ENCODE measurements at places on chromosomes 4 and X.

DNA sequence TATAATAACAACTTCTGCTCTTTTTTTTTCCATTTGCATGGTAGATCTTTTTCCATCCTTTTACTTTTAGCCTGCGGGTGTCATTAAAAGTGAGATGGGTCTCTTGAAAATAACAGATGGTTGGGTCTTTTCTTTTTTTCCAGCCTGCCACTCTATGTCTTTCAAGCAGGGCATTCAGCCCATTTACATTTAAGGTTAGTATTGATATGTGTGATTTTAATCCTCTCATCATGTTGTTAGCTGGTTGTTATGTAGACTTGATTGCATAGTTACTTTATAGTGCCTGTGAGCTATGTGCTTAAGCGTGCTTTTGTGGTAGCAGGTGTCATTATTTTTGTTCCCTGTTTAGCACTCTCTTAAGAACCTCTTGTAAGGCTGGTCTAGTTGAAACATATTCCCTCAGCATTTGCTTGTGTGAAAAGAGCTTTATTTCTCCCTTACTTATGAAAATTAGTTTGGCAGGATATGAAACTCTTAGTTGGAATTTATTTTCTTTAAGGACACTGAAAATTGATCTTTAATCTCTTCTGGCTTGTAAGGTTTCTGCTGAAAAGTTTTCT lies 326.1 kb downstream of the SH3BGRL start:
- no peak for DNase-seq

DNA sequence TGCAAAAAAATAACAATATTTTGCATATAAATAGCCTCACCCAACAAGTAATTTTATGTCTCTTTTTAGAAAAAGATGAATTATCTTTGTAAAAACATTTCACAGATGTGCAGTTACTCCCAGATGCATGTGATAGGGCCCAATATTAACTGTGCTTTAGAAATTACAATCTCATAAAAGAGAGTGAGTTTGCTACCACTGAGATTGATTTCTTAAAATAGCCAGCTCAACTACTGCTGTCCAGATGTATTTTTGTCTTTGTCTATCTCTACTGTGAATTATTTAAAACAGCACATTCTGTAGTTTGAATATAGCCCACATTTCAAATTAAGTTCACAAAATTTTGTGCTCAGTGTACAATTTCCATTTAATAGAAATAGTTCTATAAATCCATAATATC lies 177.0 kb upstream of the TTC29 start:
- no peak for DNase-seq

DNA sequence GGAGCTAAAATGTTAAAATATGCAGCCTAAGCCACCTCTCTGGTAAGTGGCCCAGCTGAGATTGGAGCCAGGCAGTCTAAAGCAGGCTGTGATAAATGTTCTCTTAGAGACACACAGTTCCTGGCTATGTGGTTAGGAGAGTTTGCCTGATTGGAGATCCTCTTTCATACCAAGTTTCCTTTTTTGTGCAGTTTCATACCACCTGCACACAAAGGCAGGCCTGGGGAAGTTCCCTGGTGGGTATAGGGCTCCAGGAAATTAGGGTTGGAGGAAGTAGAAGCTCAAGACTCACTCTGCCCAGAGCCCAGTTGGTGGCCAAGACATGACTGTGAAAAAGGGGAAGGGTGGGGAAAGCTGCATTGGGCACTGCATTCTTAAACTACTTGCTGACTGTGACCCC lies 16.9 kb downstream of the CYBB start:
- DNase-seq, result peak; percentile 22

GRCh38 chr4:79575709-79576428 lies 167.8 kb upstream of the GK2 start:
- no peak for DNase-seq

GRCh38 chrX:83186632-83187031 lies 321.5 kb upstream of the POU3F4 start:
- DNase-seq, result no peak

DNA sequence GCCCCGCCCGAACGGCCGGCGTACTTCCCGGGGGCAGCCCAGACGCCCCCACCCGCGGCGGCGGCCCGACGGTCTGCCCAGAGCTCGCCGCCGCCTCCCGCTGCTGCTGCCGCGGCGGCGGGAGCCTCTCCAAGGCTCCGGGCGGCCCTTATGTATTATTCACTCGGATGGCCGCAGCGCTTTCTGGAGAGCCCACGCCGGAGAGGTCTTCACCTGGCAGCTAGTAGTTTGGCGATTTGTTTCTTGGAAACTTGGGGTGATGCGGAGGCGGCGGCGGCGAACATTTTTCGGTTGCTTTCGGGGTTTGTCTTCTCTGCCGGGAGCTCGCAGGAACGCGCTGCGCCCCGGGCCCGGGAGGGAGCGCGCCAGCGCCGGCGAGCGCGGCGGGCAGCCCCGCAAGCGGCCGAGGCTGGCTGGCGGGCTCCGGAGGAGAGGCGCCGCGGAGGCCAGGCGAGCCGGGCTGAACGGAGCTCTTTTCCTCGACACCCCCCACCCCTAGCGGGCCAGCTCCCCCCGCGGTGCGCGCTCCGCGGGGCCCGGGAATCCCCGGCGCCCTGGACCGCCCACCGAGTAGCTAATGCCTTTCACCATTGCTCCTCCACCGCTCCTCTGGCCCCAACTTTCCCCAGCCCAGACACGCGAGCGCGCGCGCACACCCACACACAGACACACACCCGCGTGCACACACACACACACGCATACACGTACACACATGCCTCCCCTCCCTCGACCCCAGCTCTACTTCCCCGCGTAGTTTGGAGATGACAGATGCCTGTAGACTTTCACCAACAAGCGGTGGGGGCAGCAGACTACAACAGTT lies 113.5 kb downstream of the DHX15 start:
- peak; percentile 49 for DNase-seq

DNA sequence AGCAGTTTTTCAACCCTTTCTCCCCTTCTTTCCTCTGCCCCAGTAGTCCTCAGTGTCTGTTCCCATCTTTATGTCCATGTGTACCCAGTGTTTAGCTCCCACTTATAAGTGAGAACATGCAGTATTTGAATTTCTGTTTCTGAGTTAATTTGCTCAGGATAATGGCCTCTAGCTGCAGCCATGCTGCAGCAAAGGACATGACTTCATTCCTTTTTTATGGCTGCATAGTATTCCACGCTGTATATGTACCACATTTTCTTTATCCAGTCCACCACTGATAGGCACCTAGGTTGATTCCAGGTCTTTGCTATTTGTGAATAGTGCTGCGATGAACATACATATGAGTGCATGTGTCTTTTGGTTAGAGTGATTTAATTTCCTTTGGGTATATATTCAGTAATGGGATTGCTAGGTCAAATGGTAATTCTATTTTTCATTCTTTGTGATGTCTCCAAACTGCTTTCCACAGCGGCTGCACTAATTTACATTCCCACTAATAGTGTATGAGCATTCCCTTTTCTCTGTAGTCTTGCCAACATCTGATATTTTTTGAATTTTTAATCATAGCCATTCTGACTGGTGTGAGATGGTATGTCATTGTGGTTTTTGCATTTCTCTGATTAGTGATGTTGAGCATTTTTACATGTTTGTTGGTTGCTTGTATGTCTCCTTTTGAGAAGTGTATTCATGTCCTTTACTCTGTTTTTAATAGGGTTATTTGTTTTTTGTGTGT lies 54.6 kb upstream of the ANK2 start:
- no peak for DNase-seq

DNA sequence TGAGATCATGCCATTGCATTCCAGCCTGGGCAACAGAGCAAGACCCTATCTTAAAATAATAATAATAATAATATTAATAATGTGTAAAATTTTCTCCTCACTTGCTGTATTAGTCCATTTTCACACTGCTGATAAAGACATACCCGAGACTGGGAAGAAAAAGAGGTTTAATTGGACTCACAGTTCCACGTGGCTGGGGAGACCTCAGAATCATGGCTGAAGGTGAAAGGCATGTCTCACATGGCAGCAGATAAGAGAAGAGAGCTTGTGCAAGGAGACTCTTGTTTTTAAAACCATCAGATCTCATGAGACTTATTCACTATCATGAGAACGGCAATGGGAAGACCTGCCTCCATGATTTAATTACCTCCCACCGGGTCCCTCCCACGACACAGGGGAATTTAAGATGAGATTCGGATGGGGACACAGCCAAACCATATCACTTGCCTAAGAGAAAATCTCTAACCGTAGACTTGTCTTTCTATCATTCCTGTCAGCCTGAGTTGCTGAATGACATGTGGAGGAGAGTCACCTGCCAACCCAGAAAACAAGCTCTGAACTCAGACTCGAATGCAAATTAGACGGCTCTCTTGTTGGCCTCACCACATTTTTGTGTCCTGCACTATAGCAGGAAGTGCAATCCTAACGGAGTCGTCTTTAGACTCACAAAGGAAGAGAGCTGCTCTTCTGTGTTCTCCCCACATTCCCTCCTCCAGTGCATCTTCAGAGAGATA lies 51.9 kb upstream of the DCTD start:
- no peak for DNase-seq

DNA sequence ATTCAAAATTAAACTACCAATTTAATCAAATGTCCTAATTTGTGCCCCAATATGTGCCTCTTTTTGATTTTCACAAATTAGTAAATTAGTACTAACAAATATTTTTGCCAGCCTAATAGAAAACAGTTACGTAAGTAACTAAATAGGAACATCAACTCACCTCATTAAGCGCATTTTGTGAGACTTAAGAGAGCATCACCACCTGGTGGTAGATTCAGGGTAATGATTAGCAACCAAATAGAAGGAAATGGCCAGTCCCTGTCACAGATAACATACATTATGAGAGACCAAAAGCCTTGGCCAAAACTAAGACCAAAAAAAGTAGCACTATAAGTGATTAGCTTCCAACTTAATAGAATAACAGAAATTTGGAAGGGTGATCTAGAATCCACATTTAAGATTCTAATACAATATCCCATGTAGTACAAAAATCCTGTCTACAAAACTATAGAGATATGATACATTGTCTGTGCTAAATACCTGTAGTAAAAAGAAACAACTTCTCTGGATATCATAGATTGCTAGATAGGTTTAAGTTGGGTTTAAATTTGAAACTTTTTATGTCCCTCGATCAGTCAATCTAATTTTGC lies 46.7 kb downstream of the C4orf46 start:
- DNase-seq, result no peak

- no peak for DNase-seq
Measured at GRCh38 chr4:80831383-80832361, 198.8 kb upstream of the BMP3 start.

DNA sequence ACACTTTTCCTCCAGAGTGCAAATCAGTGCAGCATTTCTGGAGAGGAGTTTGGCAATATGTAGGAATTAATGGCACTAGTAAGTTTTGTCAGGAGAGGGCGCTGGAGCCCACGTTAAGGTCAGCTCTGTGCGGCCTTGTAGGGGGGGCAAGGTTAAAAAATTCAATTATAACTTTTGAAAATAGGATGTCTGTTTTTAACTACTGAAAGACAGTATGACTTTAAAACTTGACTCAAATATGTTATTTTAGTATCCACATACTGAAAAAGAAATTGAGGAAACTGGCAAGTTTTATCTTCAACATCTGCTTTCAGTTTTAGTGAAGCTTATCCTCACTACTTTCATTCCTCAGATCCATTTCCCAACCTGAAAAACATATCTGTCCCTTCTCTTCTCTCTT lies 30.9 kb upstream of the HSD17B13 start:
- DNase-seq, result peak; percentile 43

- DNase-seq, result no peak
Measured at GRCh38 chrX:100647095-100647494, 3.1 kb downstream of the SRPX2 start.

DNA sequence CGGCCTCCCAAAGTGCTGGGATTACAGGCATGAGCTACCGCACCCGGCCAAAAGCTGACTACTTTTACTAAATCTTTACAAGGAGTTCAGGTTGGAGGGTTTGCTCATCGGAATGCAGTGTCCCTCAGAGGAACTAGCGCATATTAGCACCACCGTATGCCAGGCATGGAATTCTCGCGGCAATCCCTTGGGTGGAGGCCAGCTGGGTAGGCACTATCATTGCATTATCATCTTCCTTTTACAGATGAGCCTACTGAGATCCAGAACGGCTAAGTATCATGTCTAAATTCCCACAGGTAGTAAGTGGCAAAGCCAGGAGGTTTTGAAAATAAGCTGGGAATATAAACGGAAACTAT lies 6.1 kb upstream of the CXorf66 start:
- no peak for DNase-seq

GRCh38 chrX:135420831-135421230 lies 913 bp upstream of the SMIM10L2A start:
- no peak for DNase-seq

DNA sequence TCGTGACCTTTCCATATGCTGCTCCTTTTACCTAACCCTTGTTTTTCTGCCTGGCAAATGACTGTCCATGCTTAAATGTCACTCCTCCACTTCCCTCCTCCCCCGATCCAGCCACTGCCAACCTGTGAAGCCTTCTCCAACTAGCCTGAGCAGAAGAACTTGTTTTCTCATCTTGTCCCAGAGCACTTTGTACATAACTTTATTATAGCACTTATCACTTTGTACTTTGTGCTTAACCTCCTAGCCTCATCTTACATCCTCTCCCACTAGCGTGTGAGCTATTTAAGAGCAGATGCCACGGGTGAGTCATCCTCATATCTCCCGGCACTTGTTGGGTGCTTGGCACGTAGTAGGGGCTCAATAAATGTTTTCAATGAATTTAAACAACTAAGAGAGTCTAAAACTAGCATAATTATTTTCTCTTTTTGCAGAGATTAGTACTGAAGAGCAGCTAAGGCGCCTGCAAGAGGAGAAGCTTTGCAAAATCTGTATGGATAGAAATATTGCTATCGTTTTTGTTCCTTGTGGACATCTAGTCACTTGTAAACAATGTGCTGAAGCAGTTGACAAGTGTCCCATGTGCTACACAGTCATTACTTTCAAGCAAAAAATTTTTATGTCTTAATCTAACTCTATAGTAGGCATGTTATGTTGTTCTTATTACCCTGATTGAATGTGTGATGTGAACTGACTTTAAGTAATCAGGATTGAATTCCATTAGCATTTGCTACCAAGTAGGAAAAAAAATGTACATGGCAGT lies 46.9 kb downstream of the XIAP start:
- DNase-seq, result no peak

DNA sequence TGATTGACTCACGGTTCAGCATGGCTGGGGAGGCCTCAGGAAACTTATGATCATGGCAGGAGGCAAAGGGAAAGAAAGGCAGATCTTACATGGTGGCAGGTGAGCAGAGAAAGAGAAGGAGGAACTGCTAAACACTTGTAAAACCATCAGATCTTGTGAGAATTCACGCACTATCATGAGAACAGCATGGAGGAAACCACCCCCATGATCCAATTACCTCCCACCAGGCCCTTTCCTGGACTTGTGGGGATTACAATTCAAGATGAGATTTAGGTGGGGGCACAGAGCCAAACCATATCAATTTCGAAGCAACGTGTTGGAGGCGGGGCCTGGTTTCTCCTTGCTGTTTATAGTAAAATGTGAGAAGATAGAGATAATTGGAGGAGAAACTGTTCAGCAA lies 167.4 kb downstream of the GABRB1 start:
- DNase-seq, result no peak

All from left cardiac atrium (tissue), 4 donors.